ENCODE measurements at places on chromosomes 1 and 21.

GRCh38 chr1:236128646-236129178 is 13.6 kb upstream of the GPR137B start:
- no peak for DNase-seq

DNA sequence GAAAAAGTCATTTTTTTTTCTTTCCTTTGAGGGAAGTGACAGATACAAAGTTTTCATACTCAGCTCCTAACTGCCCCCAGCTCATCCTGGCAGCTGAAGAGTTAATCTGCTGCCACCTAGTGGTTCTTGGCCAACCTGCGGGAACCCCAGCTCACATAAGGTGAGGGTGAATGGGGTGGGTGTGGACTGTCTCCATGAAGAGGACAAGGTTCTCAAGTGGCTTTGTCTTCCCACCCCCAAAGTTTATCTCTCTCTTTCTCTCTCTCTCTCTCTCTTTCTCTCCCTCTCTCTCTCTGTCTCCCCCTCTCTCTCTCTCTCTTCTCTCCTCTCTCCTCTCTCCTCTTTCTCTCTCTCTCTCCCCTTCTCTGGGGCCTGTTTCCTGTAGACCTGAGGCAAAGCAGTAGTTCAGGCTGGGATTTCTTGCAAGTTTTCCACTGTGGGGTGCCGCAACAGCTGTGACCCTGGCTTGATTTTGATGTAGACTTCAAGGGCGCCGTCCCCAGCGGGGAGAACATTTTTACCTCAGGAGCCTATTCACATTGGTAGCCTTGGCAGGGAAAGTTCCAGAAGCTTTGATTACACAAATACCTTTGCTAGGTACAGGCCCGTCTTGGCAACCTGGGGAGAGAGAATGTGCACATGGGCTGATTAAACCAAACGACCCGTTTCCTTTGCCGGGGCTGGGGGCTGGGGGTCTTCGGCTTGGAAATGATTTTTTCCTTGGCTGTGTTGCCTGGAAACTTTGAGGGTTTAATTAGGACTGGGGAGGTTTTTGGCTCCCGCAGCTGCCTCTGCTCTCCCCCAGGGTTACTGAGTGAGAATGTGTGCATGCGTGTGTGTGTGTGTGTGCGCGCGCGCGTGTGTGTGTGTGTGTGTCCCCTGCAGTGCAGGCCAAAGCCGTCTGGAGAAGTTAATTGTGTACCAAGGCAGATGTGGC is 135.9 kb downstream of the TM2D1 start:
- DNase-seq, result peak; percentile 77

DNA sequence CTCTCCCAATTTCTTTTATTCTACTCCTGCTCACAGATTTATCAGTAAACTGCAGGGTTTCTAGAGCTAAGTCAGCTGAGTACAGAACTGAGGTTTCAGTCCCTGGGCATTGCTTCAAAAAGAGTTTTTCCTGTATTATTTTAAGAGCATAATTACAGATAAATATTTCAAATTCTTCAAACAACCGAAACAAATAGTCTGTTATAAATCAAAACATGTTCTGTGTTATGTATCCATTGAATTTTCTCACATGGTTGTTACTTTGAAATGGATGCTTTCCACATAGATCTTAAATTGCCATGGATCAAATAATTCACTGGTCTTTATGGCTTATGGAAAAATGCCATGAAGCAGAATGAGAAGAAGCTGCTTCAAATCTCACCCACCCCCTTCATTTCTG is 64.5 kb downstream of the LRRC8C start:
- DNase-seq, result no peak

- DNase-seq, result no peak
Observed at GRCh38 chr1:176803042-176803441, 340.1 kb downstream of the PAPPA2 start.

GRCh38 chr1:108758796-108759195 is 12.3 kb downstream of the STXBP3 start:
- DNase-seq, result no peak

- no peak for DNase-seq
Observed at GRCh38 chr1:183645531-183645930, 7.6 kb downstream of the APOBEC4 start.

DNA sequence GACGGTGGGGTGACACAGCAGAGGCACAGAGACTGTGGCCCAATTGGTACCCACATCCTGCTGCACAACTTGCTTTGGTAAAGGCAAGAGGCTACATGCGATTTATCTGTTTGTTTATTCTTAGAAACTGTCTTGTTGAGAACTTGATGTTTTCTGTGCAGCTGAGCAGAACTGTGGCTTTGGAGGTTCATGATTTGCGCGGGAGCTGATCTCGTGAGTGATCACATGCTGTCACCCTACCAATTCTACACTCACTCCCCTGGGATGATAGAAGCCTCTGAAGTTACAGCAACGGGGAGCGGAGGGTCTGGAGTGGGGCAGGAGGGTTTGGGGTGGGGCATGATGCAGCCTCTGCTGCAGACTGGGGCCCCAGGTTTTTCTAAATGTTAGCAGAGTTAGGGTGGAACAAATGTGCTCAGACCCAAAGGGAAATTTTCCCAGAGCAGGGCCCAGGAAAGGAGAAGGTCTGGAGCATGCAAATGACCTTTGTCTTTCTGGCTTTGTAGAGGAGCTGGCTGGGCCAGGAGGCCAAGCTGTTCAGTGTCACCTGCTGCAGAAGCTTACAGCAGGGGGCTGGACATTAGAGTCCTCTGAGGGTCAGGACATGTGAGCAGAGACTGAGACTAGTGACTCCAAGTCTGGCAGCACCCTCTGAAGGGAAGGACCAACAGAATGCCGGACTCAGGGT is 83.6 kb downstream of the GRIK3 start:
- no peak for DNase-seq

DNA sequence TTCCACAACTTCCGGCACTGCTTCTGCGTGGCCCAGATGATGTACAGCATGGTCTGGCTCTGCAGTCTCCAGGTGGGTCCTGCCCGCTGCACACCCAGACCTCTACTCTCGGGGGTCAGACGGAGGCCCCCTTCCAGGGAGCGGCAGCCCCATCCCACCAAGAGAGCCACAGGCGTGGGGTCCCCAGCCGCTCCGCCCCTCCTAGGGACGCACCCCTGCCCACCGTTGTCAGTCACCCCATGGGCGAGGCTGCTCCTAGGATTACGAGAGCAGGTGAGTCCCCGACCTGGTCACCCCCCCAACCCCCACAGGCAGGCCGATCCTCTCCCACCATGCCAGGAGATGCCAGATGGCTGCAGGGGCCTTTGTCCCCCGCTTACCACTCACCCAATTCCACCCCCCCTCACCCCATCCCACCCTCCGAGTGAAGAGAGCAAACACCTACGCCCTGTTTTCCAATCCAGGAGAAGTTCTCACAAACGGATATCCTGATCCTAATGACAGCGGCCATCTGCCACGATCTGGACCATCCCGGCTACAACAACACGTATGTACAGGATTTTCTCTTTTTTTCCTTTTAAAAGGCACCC is 107.0 kb downstream of the PDE9A start:
- no peak for DNase-seq

- no peak for DNase-seq
Observed at GRCh38 chr1:153133743-153134142, 16.9 kb downstream of the SPRR2G start.

DNA sequence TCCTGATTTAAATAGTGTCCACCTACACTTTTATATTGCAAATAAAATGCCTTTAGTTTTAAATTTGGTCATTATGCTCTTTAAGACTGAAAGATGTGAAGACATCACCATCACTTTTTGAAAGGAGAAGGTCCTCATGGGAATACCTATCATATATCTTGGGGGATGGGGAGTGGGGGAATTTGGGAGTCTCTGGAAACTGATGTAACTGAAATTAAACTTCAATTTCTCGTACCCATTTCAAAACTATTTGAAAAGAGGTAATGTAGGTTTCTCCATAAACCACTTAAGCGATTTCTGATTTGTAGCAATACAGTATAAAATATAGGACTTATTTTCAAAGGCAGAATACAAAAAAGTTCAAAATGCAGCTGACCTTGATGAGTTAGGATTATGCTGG is 924 bp downstream of the EXTL2 start:
- DNase-seq, result no peak

GRCh38 chr21:15301736-15302135 is 236.9 kb upstream of the NRIP1 start:
- DNase-seq, result peak; percentile 78

- DNase-seq, result peak; percentile 38
Observed at GRCh38 chr21:17602874-17603273, 9.8 kb downstream of the BTG3 start.

GRCh38 chr21:41166884-41167283 is 1.1 kb upstream of the BACE2 start:
- peak; percentile 5 for DNase-seq

DNA sequence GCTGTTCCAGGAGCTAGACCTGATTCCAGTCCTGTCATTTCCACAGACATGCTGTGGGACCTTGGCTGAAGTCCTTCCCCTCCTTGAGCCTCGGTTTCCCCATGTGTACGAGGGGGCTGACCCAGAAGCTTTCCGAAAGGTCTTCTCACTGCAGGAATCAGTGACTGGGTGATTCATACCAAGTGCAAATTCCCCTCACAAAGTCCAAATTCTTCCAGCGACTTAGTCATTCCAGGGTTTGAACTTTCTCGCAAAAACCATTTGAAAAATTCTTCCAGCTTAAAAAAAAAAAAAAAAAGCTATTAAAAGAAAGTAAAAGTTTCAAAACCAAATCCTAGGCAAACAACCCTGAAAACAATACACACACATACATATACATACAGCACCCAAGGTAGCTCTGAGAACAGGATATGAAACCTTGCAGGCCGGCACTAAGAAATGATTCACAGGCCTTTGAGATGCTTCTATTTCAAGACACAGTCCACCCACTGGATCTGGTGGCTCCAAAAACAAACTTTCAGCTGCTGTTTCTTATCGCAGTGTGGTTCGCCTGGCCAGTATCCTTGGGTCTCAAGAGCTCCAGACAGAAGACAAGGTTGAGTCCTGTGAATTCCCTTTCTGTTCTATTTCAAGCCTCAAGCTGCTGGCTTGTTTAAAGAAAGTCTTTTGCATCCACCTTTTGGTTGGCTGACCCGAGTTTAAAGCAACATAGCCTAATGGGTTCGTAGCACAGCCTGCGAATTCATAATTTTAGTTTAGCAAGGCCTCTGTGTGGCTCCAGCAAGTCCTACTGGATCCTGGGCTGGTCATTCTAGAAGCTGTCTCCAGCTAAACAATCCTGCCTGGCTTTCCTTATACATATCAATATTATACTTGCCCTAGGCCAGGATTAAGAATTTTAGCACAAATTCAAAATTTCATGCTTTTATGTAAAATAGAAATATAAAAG is 18.0 kb upstream of the ID3 start:
- DNase-seq, result peak; percentile 91

- no peak for DNase-seq
Observed at GRCh38 chr1:158283965-158284364, 5.8 kb upstream of the CD1C start.

DNA sequence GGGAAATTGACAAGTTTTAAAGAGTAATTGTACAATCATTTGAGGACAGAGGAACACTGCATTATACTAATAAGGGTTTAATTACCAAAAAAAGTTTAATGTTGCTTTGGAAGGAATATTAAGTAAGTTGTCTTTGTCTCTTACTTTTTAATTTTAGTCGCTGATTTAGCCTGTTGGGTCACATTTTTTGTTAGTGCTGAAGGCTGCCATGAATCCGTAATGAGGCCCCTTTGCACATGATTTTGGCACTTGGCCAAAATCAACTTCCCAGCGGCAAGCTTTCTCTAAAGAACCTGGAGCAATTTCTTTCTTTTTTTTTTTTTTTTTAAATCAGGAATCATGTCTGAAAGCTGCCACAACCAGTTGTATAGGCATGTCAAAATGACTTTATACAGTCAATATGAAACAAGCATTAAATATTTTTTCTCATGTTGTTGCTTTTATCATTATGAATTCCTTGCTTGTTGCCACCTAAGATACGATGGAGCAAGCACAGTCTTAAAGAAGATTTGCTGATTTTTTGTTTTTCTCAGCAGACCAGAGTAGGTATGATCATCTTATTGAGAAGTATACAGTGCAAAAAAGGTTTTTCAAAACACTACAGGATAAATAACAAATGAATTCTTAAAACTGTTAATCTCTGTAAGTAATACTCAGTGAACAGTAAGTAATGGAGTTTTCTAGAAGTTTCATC is 690.4 kb downstream of the USP25 start:
- DNase-seq, result peak; percentile 83

DNA sequence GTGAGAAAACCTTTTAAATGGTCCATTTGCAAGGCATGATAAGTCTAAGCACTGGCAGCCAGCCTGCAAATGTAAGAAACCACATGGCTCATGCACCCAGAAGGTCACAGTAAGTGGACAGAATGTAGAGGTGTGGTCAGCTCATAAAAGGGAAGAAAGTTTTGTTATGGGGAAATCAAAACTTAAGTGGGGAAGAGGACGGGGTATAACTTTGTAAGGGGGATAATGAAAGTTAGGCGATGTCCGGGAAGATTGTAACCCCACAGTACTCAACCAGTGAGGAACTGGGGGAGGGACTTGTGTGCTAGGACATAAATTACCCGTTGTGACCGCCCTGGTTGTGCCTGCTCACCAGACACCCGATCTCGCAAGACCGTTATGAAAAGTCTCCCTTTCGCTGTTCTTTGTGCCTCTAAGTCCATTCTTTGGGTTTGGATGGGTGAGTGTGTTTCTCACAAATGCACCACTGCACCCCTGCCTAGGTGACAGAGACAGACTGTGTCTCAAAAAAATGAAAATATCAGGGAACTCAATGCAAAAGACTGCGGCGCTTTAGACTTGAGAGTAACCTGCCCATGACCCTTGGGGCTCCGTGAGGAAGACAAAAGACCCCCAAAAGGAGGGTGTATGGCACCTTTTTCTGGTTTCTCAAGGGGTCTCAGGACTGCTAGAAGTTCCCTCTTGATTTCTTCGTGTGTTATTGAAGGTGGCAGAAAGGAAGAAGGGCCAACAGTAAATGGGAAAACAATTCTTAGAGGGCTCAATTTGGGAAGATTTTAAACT is 28.6 kb upstream of the ZNF496 start:
- no peak for DNase-seq

GRCh38 chr1:109773203-109773899 is 9.6 kb upstream of the EPS8L3 start:
- peak; percentile 95 for DNase-seq

DNA sequence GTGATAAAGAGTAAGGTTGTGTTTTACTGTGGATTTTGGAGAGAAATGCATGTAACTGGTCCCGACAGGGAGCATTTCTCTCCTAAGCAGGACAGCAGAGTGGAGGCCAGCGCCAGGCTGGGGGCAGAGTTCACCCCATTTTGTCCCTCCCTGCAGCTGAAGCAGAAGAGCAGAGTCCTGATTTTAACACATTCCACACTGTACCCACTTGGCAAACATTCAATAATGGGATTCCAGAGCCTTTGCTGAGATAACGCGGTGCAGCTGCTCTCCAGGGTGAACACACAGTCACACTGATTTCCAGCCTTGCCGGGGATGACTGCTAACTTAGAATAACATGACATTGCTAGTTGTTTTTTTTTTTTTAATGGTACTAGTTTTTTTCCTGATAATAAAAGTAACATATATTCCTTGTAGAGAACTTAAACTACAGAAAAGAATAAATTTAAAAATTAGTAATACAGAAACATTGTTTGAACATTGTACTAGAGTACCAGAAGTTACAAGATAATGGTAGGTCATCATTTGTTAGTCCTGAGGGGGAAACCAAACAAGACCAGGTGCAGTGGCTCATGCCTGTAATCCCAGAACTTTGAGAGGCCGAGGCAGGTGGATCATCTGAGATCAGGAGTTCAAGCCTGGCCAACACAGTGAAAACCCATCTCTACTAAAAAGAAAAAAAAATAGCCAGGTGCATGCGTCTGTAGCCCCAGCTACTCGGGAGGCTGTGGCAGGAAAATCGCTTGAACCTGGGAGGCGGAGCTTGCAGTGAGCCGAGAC is 77.2 kb downstream of the SCCPDH start:
- peak; percentile 6 for DNase-seq

- DNase-seq, result peak; percentile 86
Observed at GRCh38 chr1:27402349-27402754, 9.9 kb downstream of the GPR3 start.

GRCh38 chr21:31132574-31133242 is 94.4 kb upstream of the KRTAP19-8 start:
- peak; percentile 37 for DNase-seq
